ENCODE measurements at places on chromosomes 6 and 20.

- no peak for DNase-seq
These were observed 227.3 kb downstream of the PREX1 start for GRCh38 chr20:48600470-48600945.

GRCh38 chr6:113825781-113826180 lies 31.4 kb upstream of the MARCKS start:
- no peak for DNase-seq

GRCh38 chr6:8017276-8017701 lies 46.9 kb downstream of the BLOC1S5 start:
- DNase-seq: no peak

- DNase-seq: no peak
These were observed 45.6 kb upstream of the RAB23 start for GRCh38 chr6:57267586-57268293.

DNA sequence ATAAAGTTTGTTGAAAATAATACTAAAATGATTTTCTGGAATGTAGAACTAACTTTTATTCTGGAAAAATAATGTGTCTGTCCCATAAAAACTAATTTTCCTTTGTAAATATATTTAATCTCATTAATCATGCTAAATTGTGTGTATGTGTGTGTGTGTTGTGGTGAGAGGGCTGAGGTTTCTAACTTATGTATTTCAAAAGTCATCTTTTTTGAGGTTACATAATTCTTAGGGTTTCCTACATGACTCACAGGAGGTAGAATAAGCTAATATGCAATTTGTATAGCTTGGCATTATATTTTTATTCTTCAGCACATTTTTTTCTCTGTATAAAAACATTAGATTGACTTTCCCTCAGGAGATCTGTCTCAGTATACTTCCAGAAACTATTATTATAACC lies 64.1 kb upstream of the CLVS2 start:
- DNase-seq: no peak

DNA sequence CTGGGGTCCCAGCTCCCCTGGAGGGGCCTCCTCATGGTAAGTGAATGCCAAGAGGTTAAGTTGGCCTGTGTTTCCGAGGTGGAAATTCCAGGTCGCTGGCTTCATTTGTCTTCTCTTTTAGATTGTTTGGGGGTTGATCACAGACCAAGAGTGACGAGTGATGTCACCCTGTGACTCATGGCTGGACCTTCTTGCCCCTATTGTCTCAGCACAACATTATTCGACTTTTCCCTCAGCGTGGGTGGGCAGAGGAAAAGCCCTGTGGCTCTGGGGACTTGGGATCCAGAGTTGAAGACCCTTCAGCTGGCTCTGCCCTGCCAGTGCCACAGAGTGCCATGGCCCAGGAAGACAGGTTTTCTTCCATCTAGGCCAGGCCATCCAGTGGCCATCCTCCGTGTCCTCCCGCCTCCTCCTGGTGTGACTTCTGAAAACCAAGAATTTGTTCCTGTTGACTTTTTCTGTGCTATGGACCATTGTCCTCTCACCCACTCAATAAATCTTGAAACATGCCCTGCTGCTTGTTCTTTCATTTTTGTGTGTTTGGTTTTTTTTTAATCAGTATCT lies 15.4 kb upstream of the SNHG17 start:
- DNase-seq: no peak

- DNase-seq: no peak
These were observed 114.6 kb downstream of the ADAT2 start for GRCh38 chr6:143335865-143336264.

GRCh38 chr6:11323666-11324452 lies 91.4 kb upstream of the NEDD9 start:
- no peak for DNase-seq

DNA sequence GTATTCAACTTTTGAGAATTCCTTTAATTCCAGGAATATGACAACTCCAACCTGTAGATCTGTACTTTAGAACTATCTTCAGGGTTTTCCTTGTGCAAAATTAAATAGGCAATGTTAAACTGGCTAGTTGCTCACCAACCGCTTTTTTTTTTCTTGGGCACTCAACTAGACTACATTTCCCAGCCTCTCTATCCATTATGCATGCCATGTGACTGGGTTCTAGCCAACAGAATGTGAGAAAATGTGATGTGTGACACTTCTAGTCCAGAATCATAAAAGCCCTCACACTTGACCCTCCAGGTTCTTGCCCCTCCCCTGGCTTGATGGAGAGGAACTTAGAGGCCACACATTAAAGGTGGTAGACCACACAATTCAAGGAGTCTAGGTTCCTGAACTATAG lies 166.0 kb downstream of the LMBRD1 start:
- DNase-seq: no peak

DNA sequence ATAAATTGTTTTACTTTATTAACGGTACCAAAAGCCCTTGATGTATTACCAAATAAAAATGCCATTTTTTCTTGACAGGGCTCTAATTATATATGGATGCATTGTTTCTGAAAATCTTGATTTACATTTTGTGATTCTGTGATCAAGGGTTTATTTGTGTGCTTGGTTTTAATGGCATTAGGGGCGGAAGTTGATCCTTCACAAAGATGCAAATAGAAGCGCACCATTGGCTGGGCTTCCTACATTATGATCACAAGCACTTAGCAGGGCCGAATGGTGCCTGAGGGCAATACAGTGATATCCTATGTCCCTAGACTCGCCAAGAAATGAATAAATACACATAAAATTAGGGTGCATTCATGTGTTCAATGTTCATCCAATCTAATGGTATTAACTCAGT lies 172.9 kb upstream of the UST start:
- DNase-seq: no peak

- DNase-seq: peak; percentile 58
These were observed 535 bp downstream of the EXOC2 start for GRCh38 chr6:692356-692851.

DNA sequence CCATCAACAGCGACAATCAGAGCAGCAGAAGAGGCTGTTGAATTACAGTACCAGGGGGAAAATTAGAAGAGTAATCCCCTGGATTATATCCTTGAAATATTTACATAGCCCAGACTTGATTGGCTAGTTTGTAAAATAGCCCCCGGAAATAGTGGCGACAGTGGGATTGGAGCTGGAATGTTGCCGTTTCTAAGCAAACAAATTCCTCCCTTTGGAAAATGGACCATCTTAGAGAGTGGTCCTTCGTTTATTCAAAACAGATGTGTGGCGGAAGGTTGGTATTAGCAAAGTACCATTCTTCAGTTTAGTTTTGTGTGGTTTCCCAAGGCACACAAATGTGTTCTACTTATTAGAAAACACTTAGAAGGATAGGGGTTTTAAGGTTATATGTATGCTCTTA lies 4.5 kb upstream of the EPB41L2 start:
- DNase-seq: no peak

GRCh38 chr6:119220452-119220851 lies 129.1 kb downstream of the MAN1A1 start:
- DNase-seq: no peak

GRCh38 chr6:150905769-150906168 lies 40.3 kb downstream of the MTHFD1L start:
- no peak for DNase-seq

DNA sequence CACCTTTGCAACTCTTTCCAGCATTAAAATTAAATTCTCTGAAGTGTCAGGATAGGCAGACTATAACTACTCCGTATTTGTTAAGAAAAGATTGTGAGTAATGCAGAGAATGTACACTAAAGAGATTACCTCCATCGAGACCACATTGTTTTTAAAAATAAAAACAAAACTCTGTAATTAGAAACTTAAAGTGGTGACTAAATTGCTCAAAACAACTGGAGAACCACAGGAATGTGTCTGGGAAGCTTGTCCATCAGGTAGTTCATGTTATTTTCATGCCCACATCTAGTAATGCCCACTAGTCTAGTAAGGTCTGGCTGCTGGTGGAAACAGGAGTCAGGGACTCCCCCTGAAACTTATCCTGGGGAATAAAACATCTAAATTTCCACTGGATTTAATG lies 103.0 kb upstream of the FOXQ1 start:
- DNase-seq: no peak

DNA sequence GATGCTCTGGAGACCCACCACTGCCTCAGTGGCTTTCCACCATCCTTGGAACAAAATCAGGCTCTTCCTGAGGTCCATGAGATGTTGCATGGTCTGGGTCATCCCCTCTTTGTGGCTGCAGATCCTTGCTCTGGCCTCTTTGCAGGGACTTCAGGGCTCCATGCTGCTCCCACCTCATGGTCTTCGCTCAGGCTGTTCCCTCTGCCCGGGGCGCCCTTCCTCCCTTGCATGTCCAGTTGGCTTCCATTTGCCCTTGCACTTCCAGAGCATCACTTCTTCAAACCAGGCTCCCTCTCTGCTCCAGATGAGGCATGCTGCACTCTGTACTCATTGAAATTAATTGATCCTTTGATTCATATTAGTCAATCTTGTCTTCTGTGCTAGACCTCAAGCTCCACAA lies 4.4 kb upstream of the PHACTR3 start:
- no peak for DNase-seq

DNA sequence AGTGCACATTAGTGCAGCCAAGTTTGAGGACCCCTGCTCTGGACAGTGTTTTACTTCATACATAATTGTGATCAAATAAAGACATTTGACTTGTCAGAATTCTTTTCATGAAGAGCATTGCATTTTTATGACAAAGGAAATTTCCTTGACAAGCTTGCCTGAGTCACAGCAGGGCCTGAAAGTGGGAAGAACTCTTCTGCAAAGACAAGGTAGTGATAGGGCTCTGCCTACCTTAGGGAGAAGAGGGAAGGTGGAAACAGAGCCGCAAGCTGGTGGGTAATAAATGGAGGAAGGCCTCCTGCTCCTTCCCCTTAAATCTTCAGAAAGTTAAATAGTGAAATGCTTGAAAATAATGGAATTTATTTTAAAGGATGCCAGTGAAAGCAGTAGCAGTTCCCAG lies 118.2 kb downstream of the DHX35 start:
- no peak for DNase-seq

- no peak for DNase-seq
These were observed 567.4 kb upstream of the PTCHD4 start for GRCh38 chr6:48678390-48678789.

DNA sequence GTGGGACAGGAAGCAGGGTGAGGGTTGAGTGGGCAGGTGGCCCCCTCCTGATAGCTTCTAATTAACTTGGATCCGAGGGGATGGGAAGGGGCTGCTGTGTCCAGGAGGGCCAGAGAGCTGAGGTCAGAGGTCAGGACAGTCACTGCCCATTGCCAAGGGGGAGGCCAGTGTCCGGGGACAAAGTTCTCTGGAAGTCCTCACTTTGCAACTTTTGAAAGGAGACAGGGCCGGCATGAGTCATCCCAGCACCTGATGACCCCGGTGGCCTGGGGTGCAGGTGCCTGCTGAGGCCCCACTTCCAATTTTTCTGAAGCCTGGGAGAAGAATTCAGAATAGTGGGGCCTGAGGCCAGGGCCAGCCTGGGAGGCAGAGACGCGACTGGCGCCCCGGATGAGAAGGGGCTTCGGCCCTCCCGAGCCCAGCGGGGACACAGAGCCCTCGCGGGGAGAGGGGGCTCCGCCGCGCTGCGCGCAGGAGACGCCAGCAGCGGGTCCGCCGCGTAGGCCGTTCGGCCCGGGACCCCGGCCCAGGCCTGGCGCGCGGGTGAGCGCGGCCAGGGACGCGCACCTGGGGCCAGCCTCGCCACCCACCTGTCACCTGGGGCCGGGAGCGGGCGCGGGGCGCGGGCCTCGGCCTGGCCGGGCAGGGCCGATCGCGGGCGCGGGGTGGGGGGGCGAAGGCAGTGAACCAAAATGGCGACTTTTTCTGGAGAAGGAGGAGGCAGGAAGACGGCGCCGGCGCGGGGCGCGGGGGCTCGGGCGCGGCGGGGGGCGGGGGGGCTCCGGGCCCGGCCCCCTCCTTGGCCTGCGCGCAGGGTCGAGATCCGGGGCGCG lies 586 bp downstream of the ZNF512B start:
- no peak for DNase-seq

DNA sequence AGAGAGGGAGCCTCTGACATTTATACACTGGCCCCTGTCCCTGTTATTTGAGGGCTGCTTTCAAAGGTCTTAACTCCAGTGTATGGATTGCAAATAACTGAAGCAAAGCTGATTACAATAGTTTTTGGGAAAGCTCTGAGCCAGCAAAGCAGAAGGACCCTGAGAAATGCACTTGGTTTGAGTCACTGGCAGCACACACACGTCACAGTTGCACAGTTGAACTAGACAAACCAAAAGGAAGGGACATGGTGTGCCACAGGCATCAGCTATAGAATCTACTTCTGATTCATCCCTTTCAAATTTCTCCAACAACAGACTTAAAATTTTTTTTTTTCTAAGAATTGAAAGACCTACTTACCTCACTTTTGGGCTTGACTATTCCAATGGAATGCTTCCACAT lies 56.4 kb downstream of the SNRNP48 start:
- DNase-seq: no peak

- no peak for DNase-seq
These were observed 15.0 kb downstream of the ZNF217 start for GRCh38 chr20:53578492-53579222.

DNA sequence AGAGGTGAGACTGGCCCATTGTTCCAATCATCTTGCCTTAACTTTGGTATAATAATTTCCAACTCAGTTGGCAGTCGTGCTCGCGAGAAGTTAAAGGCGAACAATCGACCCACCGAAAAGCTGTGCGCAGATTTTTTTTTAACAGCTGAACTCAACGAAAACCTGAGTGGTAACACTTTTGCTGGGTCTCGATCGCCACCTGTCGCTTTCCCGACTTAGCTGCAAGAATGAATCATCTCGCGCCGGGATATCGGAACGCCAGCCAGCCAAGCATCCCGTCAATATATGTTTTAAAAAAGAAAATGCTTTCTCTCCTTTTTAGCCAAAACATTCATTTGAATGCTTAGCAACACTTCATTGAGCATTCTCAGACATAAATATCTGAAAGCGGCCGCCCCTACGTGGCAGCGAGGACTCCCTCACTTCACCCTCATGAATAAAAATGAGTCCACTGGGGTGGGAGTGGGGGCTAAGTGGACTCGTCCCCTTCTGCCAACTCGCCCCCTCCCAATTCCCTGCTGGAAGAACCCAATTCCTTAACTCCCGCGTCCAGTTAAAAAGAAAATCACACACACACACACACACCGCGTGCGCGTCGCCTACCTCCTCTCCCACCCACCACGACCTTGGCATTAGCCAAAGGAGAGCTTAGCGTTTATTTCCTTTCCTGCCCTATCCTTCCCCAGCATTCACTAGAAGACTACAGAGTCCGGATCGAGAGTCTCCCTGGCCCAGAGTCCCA lies 1.5 kb downstream of the COL12A1 start:
- no peak for DNase-seq

DNA sequence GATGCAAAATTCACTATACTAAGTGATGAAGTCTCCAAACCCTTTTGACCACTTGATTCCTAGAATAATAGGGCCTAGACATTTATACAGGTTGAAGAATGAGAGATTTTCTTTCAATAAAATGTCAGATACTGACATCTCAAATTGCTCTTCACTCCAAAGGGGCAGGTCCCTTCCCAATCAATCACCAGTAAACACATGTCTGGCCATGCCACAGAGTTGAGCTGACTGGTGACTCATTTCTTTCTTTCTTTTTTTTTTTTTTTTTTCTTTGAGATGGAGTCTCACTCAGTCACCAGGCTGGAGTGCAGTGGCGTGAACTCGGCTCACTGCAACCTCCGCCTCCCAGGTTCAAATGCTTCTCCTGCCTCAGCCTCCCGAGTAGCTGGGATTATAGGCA lies 388.6 kb upstream of the BTBD3 start:
- DNase-seq: no peak

- no peak for DNase-seq
These were observed 732 bp downstream of the CYP24A1 start for GRCh38 chr20:54172856-54173652.
